ENCODE measurements at places on chromosomes 11 and 22. TPM values are rescaled to one million over a fixed set of nuclear protein-coding genes. Genes with fewer than 3 reads are reported as not detected.

GRCh38 chr22:37111156-37111717 lies 1.7 kb upstream of the TMPRSS6 start:
- no peak overlapping the region for H3K27ac ChIP-seq
- H3K27me3 ChIP-seq, result peaks cover 15% of the 10 kb centered on the region
- no peak for DNase-seq
- H3K4me3 ChIP-seq, result no peak overlapping the region

DNA sequence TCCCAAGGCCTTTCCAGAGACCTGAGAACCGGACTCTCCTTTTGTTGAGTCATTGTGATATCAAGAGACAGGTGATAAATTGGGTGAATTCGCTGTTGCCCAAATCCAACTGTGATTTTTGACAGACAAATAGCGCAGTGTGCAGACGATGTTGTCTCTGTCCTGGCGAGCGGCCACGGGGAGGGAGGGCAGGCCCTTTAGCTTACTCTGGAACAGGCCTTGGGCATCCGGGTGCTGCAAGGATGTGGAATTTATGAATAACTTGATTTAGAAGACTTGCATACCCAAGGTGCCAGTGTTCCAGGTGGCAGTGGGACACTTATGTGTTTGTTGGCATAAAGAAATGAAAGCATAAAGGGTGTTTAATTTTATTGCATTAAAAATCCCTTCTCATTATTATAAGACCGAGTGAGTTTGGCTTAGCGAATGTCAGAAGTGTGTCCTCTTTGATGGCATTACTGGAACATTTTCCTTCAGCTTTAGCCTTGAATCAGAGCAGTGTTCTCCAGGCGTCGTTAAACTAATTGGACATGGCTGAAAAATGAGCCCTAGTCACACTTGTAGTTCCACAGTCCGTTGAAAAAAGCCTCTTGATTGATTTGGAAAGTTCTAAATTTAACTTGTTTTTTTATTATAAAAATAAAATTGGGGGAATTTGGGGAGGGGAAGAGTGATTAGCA lies 9.4 kb downstream of the LDLRAD3 start:
- peak overlapping the region; percentile 34 for H3K27ac ChIP-seq
- no peak for DNase-seq
- H3K36me3 ChIP-seq, result no peaks in the 10 kb centered on the region
- no peaks in the 10 kb centered on the region for H3K27me3 ChIP-seq
- H3K4me1 ChIP-seq, result peaks cover 19% of the 10 kb centered on the region
- no peak overlapping the region for H3K4me3 ChIP-seq

GRCh38 chr22:42905702-42906183 lies 48.7 kb upstream of the ARFGAP3 start:
- peak overlapping the region; percentile 41 for H3K27ac ChIP-seq
- H3K4me3 ChIP-seq, result no peak overlapping the region
- H3K4me1 ChIP-seq, result peaks cover 62% of the 10 kb centered on the region

DNA sequence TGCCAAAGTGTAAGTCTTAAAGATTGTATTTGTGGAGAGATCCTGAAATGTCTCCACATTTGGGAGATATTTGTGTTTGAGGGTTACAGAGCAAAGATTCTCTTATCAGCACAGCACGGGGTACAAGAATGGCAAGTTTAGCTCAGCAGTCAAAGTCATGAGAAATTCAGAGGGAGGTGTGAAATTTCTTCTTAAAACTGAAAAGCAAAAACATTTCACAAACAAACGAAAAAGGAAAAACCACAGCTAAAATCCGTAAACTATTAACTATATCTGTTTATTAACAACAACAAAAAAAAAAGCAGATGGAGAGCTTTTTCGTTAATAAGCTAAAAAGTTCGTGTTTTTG lies 40.9 kb upstream of the ETS1 start:
- no peaks in the 10 kb centered on the region for H3K27me3 ChIP-seq
- DNase-seq, result no peak
- H3K36me3 ChIP-seq, result no peaks in the 10 kb centered on the region
- H3K4me1 ChIP-seq, result peaks cover 20% of the 10 kb centered on the region

- H3K4me1 ChIP-seq, result peaks cover 24% of the 10 kb centered on the region
- H3K27ac ChIP-seq, result peak overlapping the region; percentile 10
- no peaks in the 10 kb centered on the region for H3K36me3 ChIP-seq
- DNase-seq, result no peak
- no peak overlapping the region for H3K4me3 ChIP-seq
These were observed 25.5 kb downstream of the NNMT start for GRCh38 chr11:114321621-114322257.

DNA sequence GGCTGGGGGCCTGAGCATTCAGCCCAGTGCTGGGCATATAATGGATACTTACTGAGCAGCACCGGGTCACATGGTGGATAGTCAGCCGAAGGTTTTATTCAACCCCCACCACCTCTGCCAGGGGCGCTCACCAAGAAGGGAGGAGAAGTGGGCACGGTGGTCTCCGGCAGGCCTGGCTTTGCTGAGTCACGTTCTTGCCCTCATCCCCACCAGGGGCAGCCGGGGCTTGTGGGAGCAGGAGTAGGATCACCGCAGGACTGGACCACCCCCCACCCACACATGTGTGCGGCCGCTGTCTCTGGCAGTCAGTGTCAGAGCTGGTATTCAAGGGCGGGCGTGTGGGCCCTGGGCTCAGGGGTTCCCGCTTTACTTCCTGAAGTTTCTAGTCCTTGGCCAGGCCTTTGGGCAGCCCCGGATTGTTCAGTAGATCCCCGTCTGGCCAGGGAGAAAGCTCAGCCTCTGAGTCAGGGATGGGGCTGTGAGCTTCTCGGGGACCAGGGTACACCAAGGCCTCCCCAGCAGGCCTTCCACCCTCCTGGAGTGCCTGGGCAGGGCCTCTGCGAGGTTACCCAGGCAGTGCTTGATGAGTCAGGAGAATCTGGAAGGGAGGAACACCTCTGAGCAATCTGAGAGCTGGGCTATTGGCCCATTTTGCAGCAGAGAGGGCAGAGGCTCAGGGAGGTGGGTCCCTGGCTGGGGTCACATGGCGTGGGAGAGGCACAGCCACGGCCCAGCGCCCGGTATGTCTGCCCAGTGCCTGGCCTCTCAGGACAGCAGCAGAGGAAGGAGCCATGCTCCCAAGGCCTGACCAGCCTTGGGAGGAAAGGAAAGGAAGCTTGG lies 60.6 kb downstream of the RTL6 start:
- H3K27ac ChIP-seq, result no peak overlapping the region
- DNase-seq, result no peak
- no peak overlapping the region for H3K4me3 ChIP-seq
- no peaks in the 10 kb centered on the region for H3K36me3 ChIP-seq
- no peaks in the 10 kb centered on the region for H3K4me1 ChIP-seq

Gene ANGPTL5
- 0.73 TPM for total RNA-seq

Gene SDHD
- 64.4 TPM for total RNA-seq

GRCh38 chr11:72730737-72731136 lies 21.5 kb downstream of the ARAP1 start:
- no peaks in the 10 kb centered on the region for H3K36me3 ChIP-seq
- no peak overlapping the region for H3K4me3 ChIP-seq
- H3K27ac ChIP-seq, result no peak overlapping the region
- DNase-seq, result no peak
- peaks cover 7% of the 10 kb centered on the region for H3K4me1 ChIP-seq

- DNase-seq, result no peak
- no peak overlapping the region for H3K27ac ChIP-seq
- peaks cover 31% of the 10 kb centered on the region for H3K36me3 ChIP-seq
- peaks cover 38% of the 10 kb centered on the region for H3K4me1 ChIP-seq
- no peaks in the 10 kb centered on the region for H3K27me3 ChIP-seq
These were observed 2.5 kb downstream of the KCTD17 start for GRCh38 chr22:37054056-37054395.

- no peaks in the 10 kb centered on the region for H3K36me3 ChIP-seq
- H3K4me1 ChIP-seq, result no peaks in the 10 kb centered on the region
- peaks cover 6% of the 10 kb centered on the region for H3K27me3 ChIP-seq
- H3K4me3 ChIP-seq, result no peak overlapping the region
- H3K27ac ChIP-seq, result no peak overlapping the region
These were observed 17.4 kb upstream of the ABCC8 start for GRCh38 chr11:17494019-17494418.

DNA sequence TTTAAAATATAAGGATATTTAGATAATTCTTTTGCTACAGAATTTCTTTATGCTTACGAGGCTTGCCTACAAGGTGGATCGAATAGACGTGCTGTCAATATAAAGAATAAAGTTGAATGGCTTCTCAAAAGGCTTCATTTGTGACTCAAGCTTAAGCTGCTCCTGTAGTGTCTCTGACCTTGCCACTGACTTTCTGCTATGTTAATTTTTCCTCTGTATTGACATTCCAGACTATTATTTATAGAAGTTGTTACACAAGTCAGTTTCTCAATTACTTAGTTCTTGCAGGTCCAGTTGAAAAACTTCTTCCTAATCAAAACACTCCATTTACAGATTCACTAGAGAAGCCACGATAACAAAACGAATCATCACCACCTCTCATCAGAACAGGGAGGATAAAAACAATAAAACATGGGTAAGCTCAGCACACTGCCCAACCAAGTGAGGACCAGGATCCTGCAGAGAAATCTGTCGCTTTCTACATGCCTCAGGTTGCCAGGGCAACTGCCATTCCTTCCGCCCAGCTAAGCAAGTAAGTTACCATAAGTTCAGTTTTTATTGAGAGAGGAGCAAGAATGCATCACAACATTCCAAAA lies 39.0 kb upstream of the CHKA start:
- no peaks in the 10 kb centered on the region for H3K4me1 ChIP-seq
- no peaks in the 10 kb centered on the region for H3K27me3 ChIP-seq
- H3K4me3 ChIP-seq, result no peak overlapping the region
- DNase-seq, result no peak
- no peak overlapping the region for H3K27ac ChIP-seq

Gene MUC6
- not detected for total RNA-seq

- no peaks in the 10 kb centered on the region for H3K36me3 ChIP-seq
- no peak overlapping the region for H3K4me3 ChIP-seq
- peaks cover 30% of the 10 kb centered on the region for H3K27me3 ChIP-seq
- peak; percentile 57 for DNase-seq
These were observed 963.6 kb downstream of the BRD1 start for GRCh38 chr22:48863965-48864528.
